IMR-90 (cell line): ENCODE measurements at places on chromosomes 11 and 22. TPM values are rescaled to one million over a fixed set of nuclear protein-coding genes. Genes with fewer than 3 reads are reported as not detected.
A peak's percentile ranks its signal among the peaks of the same experiment; 100 is the strongest.

- no peak for DNase-seq
Observed at GRCh38 chr11:16797776-16798175, 59.3 kb downstream of the C11orf58 start.

- DNase-seq = no peak
Observed at GRCh38 chr22:43396934-43397457, 14.8 kb upstream of the MPPED1 start.

GRCh38 chr11:11592146-11592684 is 29.6 kb downstream of the GALNT18 start:
- DNase-seq = no peak

DNA sequence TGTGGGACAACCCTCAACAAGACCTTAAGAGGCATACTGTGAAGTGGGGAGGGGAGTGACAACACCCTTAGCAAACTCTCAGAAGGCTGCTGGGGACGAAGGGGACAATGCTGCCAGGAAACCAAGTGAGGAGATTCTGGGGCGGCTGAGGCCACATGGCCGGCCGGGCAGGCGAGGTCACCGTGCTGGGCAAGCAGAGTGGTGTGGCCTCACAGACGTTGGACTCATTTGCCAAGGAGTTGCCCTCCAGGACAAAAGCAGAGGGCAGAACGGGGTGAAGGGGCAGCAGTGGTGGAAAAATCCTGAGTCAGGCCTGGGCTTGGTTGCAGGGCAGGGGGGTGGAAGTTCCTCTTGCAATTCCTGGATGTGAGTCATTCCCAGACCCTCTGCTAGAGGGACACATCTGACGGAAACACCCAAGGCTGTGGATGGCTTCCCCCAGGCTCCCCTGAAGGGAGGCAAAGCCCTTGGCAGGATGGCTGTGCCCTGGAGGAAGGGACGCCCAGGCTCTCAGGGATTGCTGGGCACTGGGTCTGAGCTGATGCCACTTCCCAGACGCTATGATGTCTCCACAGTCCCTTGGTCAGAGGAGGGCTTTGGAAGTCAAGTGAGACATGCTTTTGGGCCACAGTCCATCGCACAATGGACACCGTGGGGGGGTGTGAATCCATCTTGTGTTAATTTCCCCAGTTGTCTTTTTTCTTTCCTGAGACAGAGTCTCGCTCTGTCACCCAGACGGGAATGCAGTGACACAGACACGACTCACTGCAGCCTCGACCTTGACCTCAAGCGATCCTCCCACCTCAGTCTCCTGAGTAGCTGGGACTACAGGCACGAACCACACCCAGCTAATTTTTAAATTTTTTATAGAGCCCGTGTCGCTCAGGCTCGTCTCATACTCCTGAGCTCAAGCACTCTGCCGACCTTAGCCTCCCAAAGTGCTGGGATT is 16.2 kb upstream of the SHANK3 start:
- DNase-seq = peak; percentile 61

GRCh38 chr22:47402876-47403525 is 640.6 kb downstream of the TBC1D22A start:
- no peak for DNase-seq

- peak; percentile 82 for DNase-seq
Observed at GRCh38 chr11:111911563-111912401, at the start of gene CRYAB. Gene CRYAB, minus strand, starts transcription at chr11:111911770. Its CDS starts 46 bp downstream, at chr11:111911724.

DNA sequence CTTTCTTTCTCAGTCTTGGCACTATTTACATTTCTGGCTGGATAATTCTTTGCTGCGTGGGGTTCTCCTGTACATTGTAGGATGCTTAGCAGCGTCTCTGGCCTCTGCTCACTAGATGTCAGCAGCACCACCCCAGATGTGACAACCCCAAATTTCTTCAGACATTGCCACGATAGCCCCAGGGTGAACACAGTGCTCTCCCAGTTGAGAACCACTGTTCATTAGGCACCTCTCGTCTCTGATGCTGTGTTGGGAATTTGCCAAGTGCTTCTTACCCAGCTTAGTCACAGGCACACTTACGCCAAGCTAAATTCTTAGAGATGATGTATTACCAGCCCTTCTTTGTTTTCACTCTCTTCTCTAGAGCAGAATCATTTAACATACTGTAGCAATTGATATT is 9.4 kb downstream of the TRIM6 start:
- peak; percentile 92 for DNase-seq

Gene SYT12
- 0.54 and 0.56 TPM in 2 replicates for total RNA-seq

Gene SMIM38
- total RNA-seq = under 0.01 and 0.28 TPM in 2 replicates

Gene PHOX2A
- total RNA-seq = not detected in 2 replicates

Gene HOATZ
- not detected in 2 replicates for total RNA-seq

Gene IPO7
- total RNA-seq = 110 and 124 TPM in 2 replicates

Gene OR6A2
- total RNA-seq = 0.56 and 0.72 TPM in 2 replicates
